Thoracic aorta endothelial cell (primary cell): ENCODE measurements at places on chromosomes 2 and 18. TPM values are rescaled to one million over a fixed set of nuclear protein-coding genes. Genes with fewer than 3 reads are reported as not detected.

SEPTIN2 gene
- 564 and 732 TPM in 2 replicates for total RNA-seq

UGT1A6 gene
- total RNA-seq: not detected in 2 replicates

RNF125 gene
- total RNA-seq: 1.5 and 1.6 TPM in 2 replicates

IL18R1 gene
- 6.4 TPM in 2 replicates for total RNA-seq

MYO3B gene
- total RNA-seq: under 0.01 TPM in 1 of 2 replicates, not detected in the other

ZNF521 gene
- total RNA-seq: 181 and 194 TPM in 2 replicates

TCF23 gene
- not detected in 2 replicates for total RNA-seq

MYL12B gene
- total RNA-seq: 482 and 540 TPM in 2 replicates

RGPD3 gene
- total RNA-seq: 0.53 and 0.79 TPM in 2 replicates
